Sciatic nerve (tissue), 2 donors: ENCODE measurements at places on chromosomes 3 and 15. TPM values are rescaled to one million over a fixed set of nuclear protein-coding genes. Genes with fewer than 3 reads are reported as not detected.

GRCh38 chr3:65953881-65954733 is 84.6 kb downstream of the MAGI1 start:
- DNase-seq, result no peak

The CELF6 gene
- 3.3 TPM for total RNA-seq

The FOXB1 gene
- not detected for total RNA-seq

The TRPM1 gene
- total RNA-seq, result not detected

GRCh38 chr3:169534439-169534838 is 129.1 kb downstream of the MECOM start:
- no peak for DNase-seq

GRCh38 chr15:40115670-40116093 is 7.0 kb upstream of the BMF start:
- no peak for DNase-seq

The PAQR9 gene
- total RNA-seq, result 0.13 TPM

The EIF4A2 gene
- 359 TPM for total RNA-seq

The GOLGA8B gene
- total RNA-seq, result 112 TPM
